Left colon (tissue), 2 donors: ENCODE measurements at places on chromosomes 12 and 14. TPM values are rescaled to one million over a fixed set of nuclear protein-coding genes. Genes with fewer than 3 reads are reported as not detected.

The SETD1B gene
- total RNA-seq, result 24.6 TPM

DNA sequence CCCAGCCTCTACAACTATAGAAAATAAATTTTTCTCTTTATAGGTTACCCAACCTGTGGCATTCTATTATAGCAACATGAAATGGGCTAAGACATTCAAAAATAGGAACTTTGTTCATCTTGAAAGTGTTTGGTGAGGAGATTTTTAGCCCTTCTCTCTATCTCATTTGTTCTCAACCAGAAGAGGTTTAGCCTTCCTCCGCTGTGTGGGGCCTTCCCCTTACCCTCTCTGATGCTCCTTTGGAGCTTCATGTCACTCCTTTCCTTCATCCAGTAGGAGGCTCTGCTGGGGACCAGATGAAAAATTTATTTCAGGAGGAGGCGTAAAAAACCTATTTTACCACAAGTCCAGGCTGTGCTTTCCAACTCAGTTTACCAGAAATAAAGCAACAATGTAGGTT lies 94.1 kb downstream of the RTN1 start:
- no peak for DNase-seq

DNA sequence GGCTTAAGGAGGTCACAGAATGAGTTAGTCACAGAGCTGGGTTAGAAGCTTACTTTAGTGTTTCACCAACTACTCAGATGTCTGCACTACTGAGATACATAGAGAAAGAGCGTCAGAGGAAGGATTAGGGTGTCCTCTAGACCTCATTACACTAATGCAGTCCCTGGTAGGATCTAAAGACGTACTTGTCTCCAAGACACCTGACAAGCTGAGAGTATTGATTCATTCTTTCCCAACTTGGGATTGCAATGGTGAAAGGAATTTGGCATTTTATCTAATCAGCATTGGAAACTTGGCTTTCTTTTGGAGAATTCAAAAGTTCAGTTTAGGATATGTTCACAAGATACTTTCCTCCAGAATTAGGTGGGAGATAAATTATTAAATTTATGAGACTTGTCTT lies 402.1 kb downstream of the ZFP36L1 start:
- DNase-seq, result no peak

The INHBE gene
- total RNA-seq, result not detected

The A2M gene
- total RNA-seq, result 83.4 TPM
